ENCODE measurements at places on chromosomes 4 and X.

DNA sequence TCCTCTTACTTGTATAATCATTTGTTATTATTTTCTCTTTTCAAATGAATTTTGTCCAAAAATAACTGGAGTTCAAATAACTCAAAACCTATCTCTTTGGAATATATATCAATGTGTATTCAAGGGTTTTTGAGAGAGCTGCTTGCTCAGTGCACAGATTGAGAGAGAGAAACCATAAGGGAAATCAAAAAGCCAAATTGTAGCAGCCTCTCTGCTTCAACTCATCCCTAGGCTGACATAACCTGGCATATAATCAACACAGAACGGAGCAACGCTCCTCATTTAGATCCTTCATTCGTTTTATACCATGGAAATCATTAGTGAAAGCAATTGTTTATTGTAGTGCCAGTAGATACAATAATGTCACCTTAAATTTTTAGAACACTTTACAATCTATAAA, 1.8 kb upstream of the GPM6A start:
- DNase-seq: no peak

GRCh38 chr4:101790521-101791181, at the start of gene BANK1:
BANK1 (plus strand) TSS chr4:101790730; CDS start chr4:101790881, 151 bp downstream.
- peak; percentile 24 for DNase-seq

- no peak for DNase-seq
These were observed 108.8 kb downstream of the EFNB1 start for GRCh38 chrX:68937581-68937980.

DNA sequence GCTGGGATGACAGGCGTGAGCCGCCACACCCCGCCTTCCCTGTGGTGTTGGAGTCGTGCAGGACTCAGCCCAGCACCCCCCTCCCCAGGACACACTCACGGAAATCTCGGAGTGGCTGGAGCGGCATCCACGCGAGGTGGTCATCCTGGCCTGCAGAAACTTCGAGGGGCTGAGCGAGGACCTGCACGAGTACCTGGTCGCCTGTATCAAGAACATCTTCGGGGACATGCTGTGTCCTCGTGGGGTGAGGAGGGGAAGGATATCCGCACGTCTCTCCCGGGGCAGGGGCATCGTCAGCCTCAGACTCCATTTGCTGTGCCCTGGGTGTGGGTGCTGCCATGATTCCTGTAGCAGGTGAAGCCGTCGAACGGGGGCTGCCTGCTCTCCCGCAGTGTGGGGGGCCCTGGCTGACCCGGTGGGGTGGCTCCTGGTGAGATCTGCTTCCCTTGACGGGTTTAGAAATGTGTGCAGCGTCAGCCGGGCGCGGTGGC, 10.3 kb downstream of the PLCXD1 start:
- DNase-seq: no peak

- no peak for DNase-seq
These were observed 291.9 kb downstream of the SLC7A11 start for GRCh38 chr4:137950286-137950685.

GRCh38 chr4:1376841-1377605, 29.2 kb downstream of the NKX1-1 start:
- no peak for DNase-seq

DNA sequence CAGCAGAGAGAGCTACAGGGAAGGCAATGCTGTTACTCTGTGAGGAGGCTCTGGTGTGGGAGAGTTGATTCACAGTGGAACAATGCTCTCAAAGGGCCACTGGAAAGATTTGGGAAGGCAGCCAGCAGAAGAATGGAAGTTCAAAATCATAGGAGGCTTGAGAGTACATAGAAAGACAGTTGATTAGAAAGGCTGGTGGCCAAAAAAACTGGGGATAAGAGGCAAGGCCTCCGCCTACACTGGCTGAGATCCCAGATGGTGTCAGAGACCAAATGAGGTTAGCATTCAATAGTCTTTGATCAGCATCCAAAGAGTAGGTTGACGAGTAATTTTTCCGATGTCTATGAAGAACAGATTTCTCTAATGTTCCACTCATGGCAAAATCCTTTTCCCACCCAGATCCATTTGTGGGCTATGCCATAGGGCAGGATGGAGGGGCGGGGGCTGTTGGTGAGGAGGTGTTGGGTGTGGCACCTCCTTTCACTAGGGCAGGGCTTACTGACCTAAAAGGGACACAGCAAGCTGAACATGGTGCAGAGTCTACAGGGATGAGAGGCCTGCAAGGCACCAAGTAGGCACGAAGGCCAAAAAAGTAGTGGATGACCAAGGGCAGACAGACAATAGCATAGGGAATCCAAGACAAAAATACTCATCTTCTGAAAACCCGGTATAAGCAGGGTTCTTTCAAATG, 15.1 kb downstream of the TEC start:
- DNase-seq: no peak

All from NCI-H748 treated with DMSO at 0.1 percent for 48 hours (cell line).